HT-29 (cell line): ENCODE measurements at places on chromosomes 1 and 21. TPM values are rescaled to one million over a fixed set of nuclear protein-coding genes. Genes with fewer than 3 reads are reported as not detected.

Gene FCAMR
- total RNA-seq, result 0.03 and 0.18 TPM in 2 replicates

Gene DOCK7
- 10.5 and 14.5 TPM in 2 replicates for total RNA-seq

Gene GJA4
- not detected in 2 replicates for total RNA-seq

Gene KCNT2
- not detected in 2 replicates for total RNA-seq

Gene CD84
- total RNA-seq, result not detected in 2 replicates

Gene TPR
- 55.4 and 56.6 TPM in 2 replicates for total RNA-seq

Gene FCMR
- total RNA-seq, result 0.08 and 3.2 TPM in 2 replicates

- no peak for DNase-seq
Observed at GRCh38 chr1:148290881-148291280, 138.8 kb upstream of the NBPF11 start.

DNA sequence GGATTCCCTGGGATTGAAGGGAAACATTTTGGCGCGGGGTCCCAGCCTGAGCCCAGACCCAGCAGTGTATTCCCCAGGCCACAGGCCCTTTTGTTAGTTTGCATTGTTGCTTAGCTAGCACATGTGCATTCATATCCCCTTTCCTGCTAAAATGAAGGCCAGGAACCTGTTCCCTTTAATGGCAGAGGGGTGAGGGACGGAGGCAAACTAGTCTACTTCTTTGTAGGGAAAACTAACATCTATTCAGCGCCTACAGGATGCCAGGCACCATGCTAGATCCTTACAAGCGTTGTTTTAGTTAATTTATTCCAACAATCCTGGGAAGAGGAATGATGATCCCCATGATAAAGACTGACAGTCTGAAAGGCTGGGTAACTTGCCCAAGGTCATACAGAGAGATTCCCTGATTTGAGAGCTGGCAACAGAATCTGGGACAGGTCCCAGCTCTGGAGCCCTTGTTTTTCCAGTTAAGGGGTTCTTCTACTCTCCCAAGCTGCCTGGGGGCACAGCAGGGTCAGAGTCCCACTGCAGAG is 595 bp upstream of the E2F2 start:
- DNase-seq, result no peak

GRCh38 chr1:2425892-2426291 is 13.5 kb upstream of the PEX10 start:
- DNase-seq, result no peak

GRCh38 chr1:26363549-26364448 is 8.8 kb downstream of the ZNF683 start:
- DNase-seq, result peak; percentile 92

GRCh38 chr21:27693376-27693775 is 726.5 kb upstream of the ADAMTS5 start:
- no peak for DNase-seq

DNA sequence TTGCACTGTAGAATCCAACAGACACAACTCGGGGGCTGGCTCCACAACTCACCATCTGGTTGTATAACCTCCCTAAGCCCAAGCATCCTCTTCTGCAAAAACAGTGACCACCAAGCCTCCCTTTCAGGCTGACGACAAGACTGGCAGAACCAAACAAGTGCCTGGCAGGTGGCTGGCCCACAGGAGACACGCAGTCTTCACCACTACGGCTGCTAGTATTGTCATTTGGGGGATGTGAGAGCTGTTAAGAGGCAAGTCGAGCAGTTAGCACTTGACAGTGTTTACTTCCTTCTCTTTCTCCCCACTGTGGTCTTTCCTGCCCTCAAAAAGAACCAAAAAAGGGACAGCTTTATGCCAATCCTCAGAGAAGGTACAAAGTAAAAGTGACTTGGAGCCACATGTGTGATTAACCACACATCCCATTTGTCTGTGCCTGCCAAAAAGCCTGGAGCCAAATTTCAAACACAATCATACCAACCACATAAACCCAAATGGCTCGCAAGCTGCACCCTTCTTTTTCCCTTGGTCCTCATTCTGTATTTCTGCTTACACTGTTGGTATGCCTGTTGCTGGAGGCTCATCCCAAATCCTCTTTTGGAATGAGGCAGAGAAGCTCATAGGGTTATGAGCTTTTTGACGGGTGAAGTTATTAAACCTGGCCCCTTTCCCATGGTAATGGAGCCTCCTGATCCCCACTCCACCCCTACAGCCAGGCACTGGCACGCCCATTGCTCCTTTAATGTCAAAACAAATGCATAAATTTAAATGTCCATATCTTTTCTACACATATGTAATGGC is 94.1 kb downstream of the TGFBR3 start:
- no peak for DNase-seq

GRCh38 chr1:182658055-182658454 is 26.3 kb downstream of the RGS8 start:
- DNase-seq, result no peak

DNA sequence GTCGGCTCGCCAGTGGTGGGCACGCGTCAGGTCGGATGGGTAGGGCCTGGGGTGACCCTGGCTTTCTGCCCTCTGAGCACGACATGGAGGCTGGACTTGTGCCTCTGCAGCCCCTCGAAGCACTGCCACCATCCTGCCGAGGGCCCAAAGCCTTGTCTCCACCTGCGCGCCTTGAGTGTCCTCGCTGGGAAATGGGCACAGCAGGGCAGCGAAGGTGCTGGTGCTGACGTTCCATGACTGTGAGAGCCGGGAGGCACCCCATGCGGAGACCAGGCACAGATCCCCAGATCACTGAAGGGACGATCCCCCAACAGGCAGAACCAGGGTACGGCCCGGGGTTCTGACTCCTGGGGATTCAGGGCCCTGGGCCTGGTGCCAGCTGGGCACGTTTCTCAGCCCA is 60.3 kb downstream of the SIK1 start:
- DNase-seq, result no peak

GRCh38 chr1:30191154-30191702 is 532.2 kb downstream of the MATN1 start:
- peak; percentile 63 for DNase-seq

DNA sequence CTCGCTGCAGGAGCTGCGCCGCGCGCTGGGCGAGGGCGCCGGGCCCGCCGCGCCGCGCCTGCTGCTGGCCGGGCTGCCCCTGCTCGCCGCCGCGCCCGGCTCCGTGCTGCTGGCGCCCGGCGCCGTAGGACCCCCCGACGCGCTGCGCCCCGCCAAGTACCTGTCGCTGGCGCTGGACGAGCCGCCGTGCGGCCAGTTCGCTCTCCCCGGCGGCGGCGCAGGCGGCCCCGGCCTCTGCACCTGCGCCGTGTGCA is 730 bp downstream of the OLIG1 start:
- no peak for DNase-seq

GRCh38 chr1:220421508-220421907 is 106.4 kb upstream of the MARK1 start:
- no peak for DNase-seq

- peak; percentile 22 for DNase-seq
Observed at GRCh38 chr1:2204415-2205190, 10.0 kb upstream of the FAAP20 start.

GRCh38 chr21:41350436-41351155 is 11.2 kb upstream of the MX2 start:
- no peak for DNase-seq

DNA sequence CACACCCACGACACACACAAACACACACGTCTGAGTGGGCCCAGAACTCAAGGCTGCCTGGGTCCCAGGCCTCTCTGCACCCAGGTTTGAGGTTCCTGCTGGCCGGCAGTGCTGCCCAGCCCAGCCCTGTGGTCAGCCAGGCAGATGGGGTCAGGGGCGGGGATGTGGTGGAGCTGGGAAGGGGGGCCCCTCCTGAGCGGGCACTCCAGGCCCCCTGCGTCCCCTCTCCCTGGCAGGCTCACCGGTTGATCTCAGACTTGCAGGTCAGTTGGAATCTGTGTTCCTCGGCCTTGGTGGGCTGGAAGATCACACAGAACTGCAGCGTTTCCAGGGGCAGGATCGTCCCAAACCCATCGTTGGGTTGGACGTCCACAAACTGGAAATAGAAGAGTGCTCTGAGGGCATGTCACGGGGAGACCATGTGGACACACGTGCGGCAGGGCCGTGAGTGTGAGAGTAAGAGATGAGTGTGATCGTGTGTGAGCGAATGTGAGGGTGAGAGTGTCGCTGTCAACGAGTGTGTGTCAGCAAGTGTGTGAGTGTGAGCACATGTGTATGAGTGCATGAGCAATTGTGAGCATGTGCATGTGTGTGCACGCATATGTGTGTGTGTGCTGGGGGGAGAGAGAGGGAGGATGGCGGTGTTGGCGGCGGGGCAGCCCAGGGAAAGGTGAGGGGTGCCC is 19.7 kb upstream of the TMEM52 start:
- no peak for DNase-seq

- DNase-seq, result no peak
Observed at GRCh38 chr1:27099587-27100334, 55.2 kb downstream of the SLC9A1 start.

- DNase-seq, result no peak
Observed at GRCh38 chr1:37006132-37006868, 28.0 kb downstream of the GRIK3 start.

GRCh38 chr1:55684131-55684650 is 469.0 kb upstream of the USP24 start:
- DNase-seq, result no peak

DNA sequence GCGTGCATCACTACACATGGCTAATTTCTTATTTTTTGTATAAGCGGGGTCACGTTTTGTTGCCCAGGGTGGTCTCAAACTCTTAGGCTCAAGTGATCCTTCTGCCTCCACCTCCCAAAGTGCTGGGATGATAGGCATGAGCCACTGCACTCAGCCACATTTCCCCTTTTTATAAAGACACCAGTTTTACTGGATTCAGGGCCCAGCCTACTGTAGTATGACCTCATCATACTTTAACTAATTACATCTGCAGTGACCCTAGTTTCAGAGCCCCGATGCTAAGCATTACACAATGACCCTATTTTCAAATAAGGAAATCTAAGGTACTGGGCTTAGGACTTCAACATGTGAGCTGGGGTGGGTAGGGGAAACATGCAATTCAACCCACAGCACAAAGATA is 31.8 kb upstream of the ENAH start:
- DNase-seq, result no peak

GRCh38 chr1:83546874-83547273 is 452.1 kb downstream of the TTLL7 start:
- no peak for DNase-seq
